ENCODE measurements at places on chromosomes 13 and 19.

DNA sequence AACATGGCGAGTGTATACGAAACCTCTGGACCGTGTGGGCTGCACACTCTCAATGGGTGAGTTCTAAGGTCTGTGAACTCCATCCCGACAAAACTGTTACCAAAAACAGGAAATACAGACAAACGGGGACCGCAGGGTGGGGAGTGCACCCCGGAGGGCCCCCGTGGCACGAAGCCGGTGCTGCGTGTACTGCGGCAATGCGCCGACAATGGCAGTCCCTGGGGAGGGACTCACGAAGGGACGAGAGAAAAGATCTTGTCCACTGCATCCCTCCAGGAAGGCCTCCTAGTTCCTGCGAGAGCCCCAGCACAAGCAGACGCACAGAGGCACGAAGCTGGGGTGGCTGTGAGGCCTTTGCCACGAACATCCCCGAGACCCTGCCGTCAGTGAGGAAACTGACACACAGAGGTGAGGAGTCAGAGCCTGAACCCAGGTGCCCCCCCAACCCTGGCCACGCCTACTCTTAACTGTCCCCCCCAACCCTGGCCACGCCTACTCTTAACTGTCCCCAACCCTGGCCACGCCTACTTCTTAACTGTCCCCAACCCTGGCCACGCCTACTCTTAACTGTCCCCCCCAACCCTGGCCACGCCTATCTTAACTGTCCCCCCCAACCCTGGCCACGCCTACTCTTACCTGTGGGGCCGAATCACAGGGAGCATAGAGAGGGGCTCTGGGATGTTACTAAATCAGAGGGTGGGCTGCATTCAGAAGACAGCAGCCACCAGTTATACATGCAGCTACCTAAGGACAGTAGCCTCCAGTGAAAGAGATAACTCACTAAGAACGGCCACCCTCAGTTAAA lies 4.2 kb downstream of the MED16 start:
- DNase-seq = no peak

DNA sequence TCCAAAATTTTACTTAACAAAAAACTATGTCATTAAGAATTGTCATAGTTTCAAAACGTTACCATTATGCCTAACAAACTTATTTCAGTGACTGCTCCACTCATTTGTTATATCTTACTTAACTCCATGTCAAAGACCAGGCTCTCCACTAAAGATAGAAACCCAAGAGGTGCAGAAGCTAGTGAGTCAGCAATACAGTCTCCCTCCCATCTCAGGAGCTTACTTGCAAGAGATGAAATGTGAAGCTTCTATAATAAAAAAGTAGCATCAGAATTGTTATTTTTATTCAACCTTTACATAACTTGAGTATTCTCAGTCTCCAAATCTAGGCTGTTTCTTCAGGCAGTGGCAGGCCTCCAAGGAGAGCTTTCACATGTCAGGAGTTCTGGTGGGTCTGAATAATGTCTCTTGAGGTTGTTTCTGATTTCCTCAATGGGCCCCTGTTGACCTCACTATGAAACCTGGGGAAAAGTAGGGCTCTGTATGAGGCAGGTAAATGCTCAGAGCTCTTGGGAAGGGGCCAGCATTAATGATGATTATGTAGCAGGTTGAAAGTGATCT lies 242.0 kb downstream of the NDFIP2 start:
- DNase-seq = no peak

DNA sequence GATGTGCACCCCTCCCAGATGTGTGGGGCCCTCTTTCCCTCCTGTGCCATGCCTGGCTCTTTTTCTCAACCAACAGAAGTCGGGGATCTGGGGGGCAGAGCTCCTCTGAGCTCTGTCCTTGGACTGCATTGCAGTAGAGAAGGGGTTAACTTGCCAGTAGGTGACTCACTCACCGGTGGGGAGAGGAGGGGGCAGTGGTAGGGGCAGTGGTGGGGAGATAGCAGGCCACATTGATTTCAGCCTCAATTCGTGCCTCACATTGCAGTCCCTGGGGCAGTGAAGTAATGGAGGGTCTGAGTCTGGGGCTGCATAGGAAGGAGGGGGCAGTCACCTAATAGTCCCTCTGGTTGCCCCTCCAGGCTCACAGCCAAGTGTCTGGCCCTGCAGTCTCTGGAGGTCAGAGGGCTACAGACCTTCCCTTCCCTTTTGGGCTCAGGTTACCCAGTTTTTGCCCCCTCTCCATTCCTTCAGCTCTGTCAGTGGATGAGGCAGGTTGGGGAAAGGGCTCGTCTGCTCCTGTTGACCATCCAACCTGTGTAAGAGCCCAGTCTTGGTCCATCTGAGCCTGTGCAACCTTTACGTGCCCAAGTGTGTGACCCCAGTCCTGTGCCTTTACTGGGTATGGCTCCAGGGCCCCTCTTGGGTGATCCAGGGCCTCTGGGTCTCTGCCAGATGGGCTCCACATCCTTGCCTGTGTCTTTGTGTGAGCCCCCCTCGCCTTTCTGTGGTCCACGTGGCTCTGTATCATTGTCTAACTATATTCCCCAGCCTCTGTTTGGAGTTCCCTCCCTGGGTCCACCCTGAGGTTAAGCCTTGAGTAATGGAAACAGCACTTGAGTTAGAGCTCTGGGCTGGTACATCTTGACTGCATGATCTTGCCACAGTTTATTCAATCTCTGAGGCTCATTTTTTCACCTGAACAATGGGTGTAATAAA lies 13.0 kb downstream of the CIC start:
- peak; percentile 57 for DNase-seq

- DNase-seq = peak; percentile 82
These were observed 11.3 kb downstream of the DCAF15 start for GRCh38 chr19:13963603-13964105.

- no peak for DNase-seq
These were observed 76.2 kb upstream of the IRS2 start for GRCh38 chr13:109862627-109863026.

- no peak for DNase-seq
These were observed 823 bp downstream of the TLE5 start for GRCh38 chr19:3061182-3062161.

- DNase-seq = no peak
These were observed 28.4 kb upstream of the CCNP start for GRCh38 chr19:40254714-40255418.

GRCh38 chr13:113901642-113902041 lies 37.8 kb upstream of the GAS6 start:
- DNase-seq = no peak

- peak; percentile 84 for DNase-seq
These were observed 1.8 kb downstream of the VASP start for GRCh38 chr19:45508861-45509691.

DNA sequence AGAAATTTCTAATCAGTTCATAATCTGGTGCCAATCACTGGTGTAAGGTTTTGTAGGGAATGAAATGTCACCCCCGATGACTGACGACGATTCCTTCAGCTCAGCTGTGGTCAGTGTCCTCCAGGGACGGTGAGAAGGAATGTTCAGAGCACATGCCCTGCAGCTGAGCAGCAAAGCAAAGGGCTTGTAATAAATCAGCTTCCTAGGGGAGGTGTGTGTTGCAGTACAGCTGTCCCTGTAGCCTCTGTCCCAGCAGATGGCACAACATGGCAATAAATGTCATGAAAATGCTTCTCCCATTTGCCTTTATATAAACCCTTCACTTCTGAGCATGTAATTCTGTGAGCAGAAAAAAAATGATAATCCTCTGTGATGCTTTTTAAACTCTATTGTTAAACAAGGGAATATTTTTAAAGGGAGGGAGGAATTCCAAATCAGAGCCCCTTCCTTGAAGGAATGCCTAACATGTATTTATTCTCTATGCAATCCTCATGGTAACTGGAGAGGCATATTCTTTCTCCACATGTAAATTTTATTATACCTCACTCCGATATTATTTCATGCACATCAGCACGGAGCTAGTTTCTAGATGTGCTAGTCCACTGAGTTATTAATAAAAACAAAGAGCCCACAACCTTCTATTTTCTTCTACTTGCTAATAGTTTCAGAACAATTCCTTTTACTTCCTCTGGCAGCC lies 102.5 kb downstream of the FAM216B start:
- no peak for DNase-seq

DNA sequence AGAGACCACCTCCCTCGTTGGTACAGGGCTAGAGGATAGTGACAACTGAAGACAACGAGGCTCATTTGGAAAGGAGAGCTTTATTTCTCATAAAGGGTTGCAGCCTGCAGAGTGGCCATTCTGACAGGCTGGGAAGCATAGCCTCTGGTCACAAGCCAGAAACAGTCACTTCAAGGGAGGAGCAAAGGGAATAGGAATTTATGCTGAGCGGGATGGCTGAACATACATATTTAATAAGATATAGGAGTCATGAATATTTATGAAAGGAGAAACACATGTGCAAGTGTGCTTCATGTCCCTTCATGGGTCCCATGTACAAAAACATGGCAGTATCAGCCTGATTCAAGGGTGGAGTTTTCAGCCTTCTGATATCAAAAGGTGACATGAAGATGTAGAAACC lies 27.1 kb upstream of the URI1 start:
- DNase-seq = no peak

- DNase-seq = no peak
These were observed 25.2 kb upstream of the IPO5 start for GRCh38 chr13:97928301-97928700.

Measured in GM23338 (cell line).